Activated CD4-positive, alpha-beta T cell treated with anti-CD3 and anti-CD28 coated beads, Interleukin-10, Interleukin-2, amounts not matched to agents 100 ng/mL and 50 ng/mL, durations not matched to agents 16 hours and 8 hours (primary cell): ENCODE measurements at places on chromosomes 13 and 19.

DNA sequence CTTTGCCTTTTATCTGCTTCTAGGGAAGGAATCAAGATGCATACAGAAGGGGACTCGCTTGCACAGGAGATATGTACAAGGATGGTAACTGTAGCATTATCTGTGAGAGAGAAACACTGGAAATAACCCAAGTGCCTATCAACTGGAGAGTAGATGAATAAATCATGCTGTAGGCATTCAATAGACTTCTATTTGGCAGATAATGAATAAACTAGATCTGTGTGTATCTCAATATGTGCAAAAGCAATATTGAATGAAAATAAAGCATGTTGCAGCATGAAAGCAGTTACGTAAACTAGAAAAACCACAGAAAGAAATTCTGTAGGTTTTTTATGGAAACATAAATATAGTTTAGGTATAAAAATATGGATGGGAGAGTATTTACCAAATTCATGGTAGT lies 38.6 kb upstream of the RGCC start:
- DNase-seq = no peak

- no peak for DNase-seq
Observed at GRCh38 chr19:5086725-5087439, 118.0 kb downstream of the KDM4B start.

DNA sequence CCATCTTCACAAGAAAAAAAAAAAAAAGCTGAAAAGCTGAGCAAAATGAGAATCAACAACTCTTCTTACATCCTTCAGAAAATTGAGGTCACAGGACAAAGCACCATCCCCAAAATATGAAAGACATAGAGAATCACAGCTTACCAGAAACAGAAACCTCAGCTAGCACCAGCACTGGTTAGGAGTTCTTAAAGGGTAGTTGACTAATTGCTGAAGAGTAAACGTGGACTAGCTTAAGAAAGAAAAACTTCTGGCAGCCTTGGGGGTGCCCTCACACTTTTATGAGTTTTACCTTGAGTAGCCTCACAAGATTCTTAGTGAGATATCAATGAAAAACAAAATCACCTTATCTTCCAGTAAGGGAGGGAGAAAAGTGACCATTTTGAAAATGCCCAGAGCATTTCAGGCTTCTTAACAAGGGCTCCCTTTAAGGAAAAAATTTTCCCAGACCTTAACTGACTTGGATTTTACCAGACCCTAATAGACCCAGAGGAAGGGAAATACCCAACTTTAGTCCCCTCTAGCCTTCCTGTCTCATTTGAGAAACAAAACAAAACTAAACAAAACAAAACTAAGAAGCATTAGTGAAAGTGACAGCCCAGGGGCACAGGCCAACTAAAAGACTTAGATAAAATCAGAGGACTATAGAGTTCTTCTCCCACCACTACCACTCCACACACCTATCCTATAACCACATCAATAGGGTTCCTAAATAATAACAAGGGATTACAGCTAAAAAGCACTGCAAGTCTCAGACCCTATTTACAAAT lies 888.6 kb downstream of the DIAPH3 start:
- no peak for DNase-seq

DNA sequence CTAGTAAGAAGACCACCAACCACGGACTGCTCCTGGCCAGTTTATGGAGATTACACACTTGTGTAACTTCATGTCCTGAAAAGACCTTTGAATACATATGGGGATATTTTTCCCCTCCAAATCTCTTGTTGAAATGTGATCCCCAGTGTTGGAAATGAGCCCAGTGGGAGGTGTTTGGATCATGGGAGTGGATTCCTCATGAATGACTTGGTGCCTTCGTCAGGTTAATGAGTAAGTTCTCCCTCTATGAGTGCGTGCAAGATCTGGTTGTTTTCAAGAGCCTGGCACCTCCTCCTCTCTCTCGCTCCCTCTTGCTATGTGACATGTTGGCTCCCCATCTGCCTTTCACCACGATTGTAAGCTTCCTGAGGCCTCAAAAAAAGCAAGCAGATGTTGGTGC lies 769.0 kb upstream of the SLITRK1 start:
- no peak for DNase-seq

DNA sequence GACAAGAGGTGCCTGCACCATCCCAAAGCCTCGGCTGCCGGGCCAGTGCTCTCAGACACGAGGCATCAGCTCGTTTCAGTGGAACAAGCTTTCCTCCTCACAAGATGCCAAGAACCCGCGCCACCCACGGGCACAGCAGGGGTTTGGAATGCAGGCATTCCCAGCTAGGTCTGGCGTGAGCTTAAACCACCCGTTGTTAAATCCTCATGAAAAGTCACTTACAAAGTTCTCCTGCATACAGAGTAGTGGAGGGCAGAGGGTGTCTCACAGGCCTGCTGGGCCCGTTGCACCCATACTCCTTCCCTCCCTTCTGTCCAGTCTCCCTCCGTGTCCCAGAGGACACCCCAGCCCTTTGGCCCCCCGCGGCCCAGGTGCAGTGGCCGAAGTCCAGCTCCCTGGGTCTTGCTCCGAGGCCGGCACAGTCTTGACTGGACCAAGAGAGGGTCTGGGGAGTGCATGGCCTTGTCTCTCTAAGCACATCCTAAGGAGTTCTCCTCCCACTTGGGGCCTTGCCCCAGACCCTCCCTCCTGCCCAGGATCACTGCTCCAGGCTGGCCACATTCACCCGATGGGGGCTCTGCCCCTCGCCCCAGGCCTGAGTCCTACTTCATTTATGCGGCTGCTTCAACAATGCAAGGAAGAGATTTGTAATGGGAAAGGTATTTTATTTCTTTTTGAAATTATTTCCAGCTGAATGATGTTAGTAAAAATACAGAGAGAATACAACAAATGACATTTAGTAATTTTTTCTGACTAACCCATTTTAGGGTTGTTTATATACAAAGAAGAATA lies 35.2 kb upstream of the GRTP1 start:
- no peak for DNase-seq

DNA sequence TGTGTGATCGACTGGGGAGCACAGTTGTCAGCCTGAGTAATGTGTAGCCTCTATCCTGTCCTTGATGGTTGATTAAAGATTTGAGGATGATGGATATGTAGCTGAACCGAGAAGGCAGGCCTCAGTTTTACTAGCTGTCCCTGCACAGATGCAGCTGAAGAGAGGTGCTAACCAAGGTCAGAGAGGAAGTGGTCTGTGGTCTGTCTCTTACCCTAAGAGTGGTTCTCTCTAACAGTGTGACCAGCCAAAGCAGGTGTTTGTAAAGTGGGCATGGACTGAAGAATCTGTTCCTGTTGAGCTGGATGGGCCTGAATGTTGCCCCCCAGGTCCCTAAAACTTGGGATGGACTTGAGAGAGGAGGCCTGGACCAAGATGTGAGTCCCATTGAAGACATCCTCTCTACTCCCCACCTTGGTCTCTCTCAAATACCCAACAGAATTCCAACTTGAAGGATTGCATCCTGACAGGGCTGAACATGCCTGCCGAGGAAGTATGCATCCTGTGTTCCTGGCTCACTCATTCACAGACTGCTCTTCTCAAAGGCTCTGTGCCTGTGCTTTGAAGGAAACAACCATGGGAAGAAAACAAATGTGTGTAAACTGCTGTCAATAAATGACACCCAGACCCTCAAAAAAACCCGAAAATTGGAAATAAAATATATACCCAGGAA lies 223.8 kb downstream of the MAB21L1 start:
- DNase-seq = peak; percentile 2

GRCh38 chr13:27022571-27023311 lies 148.9 kb downstream of the USP12 start:
- peak; percentile 88 for DNase-seq
